ENCODE measurements at places on chromosomes 11 and 22.
A peak's percentile ranks its signal among the peaks of the same experiment; 100 is the strongest.

DNA sequence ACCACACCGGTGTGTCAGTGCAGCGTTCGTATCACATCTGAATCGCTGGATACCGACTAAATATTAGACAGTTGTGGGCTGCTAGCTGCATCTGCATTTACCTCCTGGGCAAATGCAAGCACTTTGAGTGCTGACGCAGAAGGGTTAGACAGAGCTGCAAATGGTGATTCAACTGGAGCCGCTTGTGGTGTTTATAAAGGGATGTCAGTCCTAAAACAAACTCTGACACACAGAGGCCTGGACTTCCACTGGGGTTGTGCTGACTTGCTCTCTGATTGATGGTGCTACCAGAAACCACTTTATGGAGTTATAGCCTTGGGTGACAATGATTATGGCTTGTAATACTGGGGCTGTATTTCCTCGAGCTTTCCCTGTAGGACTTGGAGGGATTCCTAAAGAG is 374.4 kb downstream of the NTM start:
- no peak for DNase-seq

DNA sequence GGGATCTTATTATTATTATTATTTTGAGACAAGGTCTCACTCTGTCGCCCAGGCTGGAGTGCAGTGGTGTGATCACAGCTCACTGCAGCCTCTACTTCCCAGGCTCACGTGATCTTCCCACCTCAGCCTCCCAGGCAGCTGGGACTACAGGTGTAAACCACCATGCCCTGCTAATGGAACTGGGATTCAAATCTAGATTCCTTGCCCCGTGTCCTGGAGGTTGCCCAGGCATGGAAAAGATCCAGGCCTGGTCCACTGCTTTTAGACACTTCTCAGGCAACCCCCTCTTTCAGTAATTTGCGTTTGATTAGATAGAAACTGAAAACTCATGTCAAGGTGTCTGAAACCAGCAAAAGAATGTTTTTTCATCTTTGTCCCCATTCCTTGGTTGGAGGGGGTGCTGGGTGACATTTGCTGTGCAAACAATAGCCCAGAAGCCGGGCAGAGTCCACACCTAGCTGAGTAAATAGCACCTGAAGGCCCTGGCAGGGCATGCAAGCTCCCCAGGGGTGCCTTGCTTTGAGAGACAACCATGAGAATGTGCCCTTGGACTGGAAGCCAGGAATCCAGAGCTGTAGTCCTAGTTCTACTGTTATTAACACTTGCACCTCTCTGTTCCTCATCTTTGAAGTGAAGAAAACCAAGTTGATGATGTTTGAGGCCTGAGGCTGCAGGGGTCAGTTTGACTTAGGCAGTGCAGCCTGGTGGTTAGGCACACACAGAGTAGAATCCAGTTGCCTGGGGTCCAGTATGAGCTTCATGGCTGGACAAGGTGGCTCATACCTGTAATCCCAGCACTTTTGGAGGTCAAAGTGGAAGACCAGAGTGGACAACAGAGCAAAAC is 19.1 kb upstream of the XBP1 start:
- peak; percentile 42 for DNase-seq

DNA sequence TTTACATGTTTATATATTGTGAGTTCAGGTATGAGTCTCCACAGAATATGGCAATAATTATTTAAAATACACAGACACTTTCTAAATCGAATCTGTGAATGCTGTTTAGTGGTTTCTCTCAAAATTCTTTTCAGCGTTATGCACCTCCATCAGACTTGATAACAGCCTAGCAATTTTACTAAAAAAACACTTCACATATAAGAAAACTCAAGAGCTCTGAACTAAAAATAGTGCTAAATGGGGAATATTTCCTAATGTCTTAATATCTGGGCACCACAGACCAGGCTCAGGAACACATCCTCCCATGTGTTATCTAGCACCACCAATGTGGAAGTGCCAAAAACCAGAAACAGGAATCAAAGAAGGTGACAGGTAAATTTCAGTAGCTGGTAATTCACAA is 47.9 kb downstream of the ARHGAP32 start:
- DNase-seq = no peak

DNA sequence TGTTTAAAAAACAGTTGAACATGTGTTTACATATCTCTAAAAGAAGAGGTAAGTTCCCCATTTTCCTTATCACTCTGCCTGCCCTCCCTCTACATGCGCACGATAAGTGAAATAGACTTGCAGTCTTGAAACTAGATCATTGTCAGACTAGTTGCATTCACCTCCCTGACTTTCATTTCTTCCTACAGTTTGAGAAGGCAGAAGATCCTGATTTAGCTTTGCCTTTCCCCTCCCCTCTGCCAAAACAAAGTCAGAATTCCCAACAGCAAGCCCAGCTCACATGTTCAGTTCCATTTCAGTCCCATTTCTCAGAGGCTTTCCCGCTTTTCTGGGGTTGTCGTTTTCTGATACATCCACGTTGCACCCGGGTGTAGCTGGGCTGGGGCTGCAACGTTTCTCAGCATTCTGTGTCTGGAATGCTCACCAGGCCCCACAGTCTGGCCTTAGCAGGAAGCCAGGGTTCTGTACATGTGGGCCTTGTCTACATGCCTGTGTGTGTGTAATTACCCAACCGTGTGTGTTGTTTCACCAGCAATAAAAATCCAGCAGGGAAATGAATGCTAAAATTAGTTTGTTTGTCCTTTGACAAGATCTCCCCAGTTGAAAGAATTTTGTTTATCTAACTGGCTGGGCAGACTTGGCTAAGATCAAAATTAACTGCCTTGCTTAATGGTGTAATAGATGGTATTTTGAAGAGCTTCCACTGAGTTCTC is 179.2 kb downstream of the DBX1 start:
- DNase-seq = no peak
